Stimulated activated CD4-positive, alpha-beta T cell treated with anti-CD3 and anti-CD28 coated beads, TNF-alpha, amount 100 ng/mL, for 4 hours (primary cell): ENCODE measurements at places on chromosomes 1 and 21.

- DNase-seq = no peak
These were observed 57.8 kb downstream of the KCNJ15 start for GRCh38 chr21:38314558-38314957.

DNA sequence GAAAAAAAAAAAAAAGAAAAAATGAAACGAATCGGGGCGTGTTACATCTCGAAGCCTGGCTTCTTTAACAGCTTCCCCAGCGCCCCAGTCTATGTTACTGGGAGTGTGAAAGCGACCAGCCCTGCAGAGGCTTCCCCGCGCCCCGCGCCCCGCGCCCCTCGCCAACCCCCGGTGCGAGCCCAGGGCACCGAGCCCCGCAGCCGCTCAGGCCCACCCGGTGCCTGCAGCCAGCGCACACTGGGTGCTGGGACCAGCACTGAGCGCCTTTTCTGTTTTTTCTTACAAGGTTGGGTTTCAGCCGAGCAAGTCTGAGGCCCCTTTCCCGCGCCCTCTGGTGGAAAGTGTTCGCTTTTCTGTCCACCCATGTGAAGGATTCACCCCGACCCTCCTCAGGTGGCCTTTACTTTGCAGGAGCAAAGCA, 42.1 kb upstream of the ZNF496 start:
- peak; percentile 40 for DNase-seq

DNA sequence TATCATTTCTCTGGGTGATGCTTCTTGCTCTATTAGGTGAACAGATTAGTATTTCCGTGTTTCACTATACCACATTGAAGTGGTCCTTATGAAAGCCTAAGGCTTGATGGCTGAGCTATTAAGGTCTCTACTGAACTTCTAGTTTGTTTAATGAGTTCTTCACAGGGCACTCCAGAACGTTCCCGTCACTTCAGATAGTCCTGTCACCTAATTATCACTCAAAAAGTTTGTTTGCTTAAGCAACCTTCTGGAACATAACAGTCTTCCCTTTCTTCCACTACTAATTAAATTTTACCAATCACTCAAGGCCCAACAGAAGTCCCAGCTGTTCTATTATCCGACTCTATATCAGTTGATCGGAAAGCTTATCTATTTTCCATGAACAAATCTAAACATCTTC, 104.6 kb upstream of the ZC3H11B start:
- no peak for DNase-seq

- DNase-seq = no peak
These were observed 889 bp upstream of the TXLNA start for GRCh38 chr1:32178380-32179192.

GRCh38 chr1:27489973-27490741, at the start of gene WASF2:
TSS of gene WASF2 (minus strand) at chr1:27490167. CDS start at chr1:27428890, 61,277 bp downstream.
- peak; percentile 93 for DNase-seq

GRCh38 chr1:26897351-26897750, 2.9 kb downstream of the GPATCH3 start:
- no peak for DNase-seq

DNA sequence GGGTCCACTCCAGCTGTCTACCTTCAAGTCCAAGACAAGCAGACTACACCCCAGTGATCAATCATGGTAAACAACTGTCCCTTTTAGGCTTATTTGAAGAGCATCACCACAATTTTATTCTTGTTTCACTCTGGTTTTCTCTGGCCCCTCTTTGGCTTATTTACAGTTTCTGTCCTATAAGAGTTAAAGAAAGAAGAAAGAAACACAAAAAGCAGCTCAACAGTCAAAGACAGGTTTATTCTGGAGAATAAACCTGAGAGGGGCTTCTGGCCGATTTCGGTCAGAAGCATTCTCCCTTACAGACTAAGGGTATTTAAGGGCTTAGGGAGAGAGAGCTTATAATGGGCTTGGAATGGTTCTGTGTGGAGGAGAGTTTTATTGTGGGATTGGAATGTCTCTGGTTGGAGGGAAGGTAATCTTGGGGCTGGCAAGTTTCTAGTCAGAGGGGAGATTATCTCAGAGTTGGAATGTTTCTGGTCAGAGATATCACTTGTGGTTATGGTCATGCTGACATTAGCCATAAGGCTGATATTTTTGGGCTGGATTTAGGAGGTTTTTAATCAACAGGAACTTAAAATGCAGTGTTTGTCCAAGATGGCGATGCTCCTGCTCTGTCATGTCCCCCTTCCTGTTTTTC, 161.0 kb downstream of the URB2 start:
- DNase-seq = no peak

- no peak for DNase-seq
These were observed 212.7 kb downstream of the PTBP2 start for GRCh38 chr1:96934282-96934681.

DNA sequence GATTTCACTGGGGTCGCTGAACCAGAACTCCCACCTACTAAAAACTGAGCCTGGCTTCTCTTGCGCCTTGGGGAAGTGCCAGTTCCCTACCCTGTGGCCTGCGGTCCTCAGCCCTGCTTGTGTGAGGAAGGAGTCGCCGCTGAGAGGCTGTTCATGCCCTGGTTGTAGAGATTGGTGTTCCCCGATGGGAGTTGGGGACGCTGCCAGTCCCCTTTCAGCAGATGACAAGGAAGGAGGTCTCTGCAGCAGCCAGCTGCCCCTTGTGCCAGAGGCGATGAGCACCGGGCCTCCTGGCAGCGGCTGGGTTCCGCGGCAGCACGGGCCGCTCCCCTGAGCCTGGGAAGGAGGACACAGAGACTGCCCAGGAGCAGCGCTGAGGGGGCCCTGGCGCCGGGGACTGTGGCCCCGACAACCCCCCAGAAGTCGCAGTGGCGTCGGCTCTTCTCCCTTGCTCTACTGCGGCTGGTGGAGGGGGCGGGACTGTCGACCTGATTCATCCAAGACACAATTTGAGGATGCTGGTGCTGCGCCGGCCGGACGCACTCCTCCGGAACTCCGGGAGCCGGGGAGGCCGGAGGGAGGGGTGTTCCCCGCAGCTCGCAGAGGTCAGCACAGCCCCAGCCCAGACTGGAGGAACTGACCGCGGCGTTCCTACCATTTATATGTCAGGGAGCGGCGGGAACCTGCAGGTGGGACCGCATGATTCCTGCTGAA, 12.0 kb upstream of the ADORA3 start:
- DNase-seq = no peak

GRCh38 chr1:177228693-177229065, 57.9 kb downstream of the BRINP2 start:
- no peak for DNase-seq

DNA sequence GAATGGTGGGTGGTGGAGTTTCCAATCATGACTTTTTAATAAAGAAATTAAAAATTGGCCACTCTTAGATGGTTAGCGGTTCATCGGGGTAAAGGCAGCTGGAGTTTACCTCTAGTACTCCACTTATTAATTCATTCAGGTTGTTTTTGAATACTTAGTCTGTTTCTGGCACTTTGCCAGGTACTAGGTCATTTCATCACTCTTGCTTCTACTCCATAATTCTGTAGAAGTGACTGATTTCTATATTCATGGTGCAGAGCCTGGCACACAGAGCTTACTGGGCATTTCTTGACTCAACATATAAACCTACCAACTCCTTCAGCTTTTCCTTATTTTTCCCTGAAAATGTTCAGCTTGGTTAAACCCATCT, 31.5 kb downstream of the FOXD2 start:
- DNase-seq = no peak

GRCh38 chr1:244335456-244335855, 116.3 kb downstream of the ADSS2 start:
- no peak for DNase-seq

DNA sequence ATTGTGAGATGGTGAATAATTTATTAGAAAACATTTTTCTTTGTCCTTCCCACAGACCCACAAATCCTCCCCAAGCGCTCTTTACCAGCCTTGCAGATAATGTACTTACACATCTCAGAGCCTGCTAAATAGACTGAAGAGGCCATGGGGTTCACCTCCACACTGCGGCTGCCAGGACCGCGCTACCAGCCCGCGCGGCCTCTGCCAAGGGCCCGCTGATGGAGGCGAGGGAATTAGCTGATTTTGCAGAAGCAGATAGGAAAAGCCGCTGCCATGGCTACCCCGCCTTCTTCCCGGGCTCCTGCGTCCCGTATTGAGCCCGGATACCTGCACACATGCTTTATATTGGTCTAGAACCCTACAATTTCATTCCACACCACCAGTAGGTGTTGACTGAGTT, 248.0 kb upstream of the FOXD3 start:
- DNase-seq = no peak

GRCh38 chr1:226069811-226070489, 7.4 kb downstream of the H3-3A start:
- DNase-seq = no peak

DNA sequence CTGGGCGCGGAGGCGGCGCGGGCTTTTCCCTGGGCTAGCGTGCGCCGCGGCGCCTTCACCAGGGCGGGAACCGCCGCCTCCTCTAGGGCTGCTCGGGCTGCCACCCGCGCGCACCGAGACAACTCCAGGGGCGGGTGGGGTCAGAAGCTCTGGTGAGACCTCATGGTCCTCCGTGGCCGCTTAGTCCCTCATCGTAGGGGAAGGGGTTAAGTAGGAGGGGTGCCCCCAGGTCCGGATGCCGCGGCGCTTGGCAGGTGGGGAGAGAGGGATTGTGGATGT, 559 bp downstream of the SERTAD4 start:
- no peak for DNase-seq

GRCh38 chr1:64514197-64514765, 44.4 kb downstream of the CACHD1 start:
- no peak for DNase-seq

DNA sequence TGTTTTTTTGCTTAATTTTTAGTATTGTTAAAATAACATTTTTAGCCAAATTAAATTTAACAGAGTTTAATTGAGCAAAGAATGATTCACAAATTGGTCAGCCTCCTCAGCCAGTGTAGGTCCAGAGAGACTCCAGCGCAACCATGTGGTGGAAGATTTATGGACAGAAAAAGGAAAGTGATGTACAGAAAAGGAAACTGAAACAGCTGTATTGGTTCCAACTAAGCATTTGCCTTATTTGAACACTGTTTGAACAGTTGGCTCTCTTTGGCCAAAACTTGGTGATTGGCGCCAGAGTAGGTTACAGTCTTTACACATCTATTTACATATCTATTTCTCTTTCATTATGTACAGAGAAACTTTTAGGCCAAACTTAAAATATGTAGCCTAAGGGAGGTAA, 19.4 kb downstream of the RPS6KC1 start:
- no peak for DNase-seq

- DNase-seq = no peak
These were observed 158.1 kb upstream of the COA6 start for GRCh38 chr1:234214911-234215892.

DNA sequence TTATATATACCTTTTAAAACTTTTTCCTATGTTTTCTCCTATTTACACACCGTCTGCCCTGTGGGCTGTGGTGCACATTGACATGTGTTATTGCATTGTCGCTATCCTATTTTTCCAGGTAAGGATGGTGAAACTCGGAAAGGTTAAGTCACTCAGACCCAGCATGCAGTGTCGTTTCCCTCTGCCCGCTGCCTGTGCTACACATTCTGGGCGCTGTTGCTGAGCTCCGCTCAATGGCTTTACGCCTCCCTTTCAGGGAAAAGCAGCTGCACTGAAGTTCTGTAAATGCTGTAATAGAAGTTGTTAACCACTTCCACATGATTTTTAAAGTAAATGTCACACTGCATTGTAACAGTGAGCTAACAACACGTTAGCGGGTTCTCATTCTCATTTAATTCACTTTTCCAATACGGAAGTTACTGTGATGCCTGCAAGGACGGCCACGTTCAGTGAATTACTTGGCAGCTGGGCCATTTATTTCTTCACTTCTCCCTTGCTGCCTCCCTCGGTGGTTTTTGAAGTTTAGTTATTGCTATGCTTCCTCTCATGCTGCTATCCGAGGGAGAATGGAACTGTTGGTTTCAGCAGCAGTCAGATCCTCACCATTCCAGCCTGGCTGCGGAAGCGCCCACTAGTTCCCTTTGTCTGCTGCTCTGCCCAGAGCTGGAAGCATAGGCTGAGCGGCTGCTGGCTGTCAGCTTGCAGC, 288.7 kb downstream of the SPATA17 start:
- DNase-seq = no peak

DNA sequence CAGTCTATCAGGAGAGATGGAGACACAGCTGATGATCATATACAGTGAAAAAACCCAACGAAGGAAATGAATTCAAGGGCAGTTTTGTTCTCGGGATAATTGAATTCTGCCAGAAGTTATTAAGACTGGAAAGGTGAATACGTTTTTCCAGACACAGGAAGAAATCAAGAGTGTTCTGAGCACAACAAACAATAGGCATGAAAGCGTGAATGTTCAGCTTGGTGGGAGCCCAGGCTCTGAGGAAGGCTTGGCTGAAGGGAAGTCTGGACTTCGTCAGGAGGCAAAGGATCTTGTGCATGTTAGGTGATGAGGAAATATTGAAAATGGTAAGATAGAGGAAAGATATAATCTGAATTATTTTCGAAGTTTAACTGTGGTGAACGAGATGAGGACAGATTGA, 50.4 kb downstream of the CYYR1 start:
- no peak for DNase-seq

GRCh38 chr1:110765640-110766335, 91.0 kb upstream of the KCNA3 start:
- DNase-seq = no peak

GRCh38 chr1:16093611-16094010, 20.2 kb upstream of the FAM131C start:
- no peak for DNase-seq

GRCh38 chr1:167221126-167221737, 546 bp downstream of the POU2F1 start:
- DNase-seq = no peak

DNA sequence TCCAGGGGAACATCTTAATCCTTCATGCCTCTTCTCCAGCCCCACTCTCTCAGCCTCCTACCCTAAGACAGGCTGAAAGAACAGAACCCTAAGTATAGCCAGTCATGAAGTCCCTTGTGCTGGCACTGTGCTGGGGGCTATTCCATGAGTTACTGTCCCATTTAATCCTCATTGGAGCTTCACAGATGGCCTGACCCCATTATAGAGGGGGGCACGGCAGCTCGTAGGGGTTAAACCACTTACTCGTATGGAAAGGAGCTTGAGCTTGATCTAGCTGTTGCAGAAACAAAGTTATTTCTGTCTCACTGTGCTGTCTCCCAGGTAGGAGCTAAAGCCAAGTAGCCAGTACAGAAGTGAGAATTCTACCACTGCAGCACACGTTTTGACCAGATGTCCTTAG, 203.2 kb upstream of the COA6 start:
- DNase-seq = no peak

DNA sequence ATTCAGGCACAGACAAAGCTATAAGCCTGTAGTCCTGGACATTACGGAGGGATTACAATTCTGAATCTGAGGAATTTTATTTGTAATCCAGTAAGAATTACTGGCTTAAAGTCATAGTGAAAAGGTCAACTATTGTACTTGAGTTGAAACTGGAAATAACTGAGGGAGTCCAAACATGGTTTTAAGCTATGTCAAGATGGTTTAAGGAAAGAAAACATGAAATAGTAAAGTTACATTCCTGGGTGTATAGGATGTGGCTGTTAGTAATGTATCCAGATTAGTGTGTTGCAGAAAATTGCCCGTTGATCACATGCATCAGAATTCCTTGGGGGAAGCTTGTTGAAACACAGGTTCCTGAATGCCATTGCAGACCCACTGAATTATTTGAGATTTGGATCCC, 124.8 kb upstream of the GORAB start:
- no peak for DNase-seq

GRCh38 chr1:61163355-61163754, 81.0 kb downstream of the NFIA start:
- DNase-seq = no peak
